ENCODE measurements at places on chromosomes 5 and 9. TPM values are rescaled to one million over a fixed set of nuclear protein-coding genes. Genes with fewer than 3 reads are reported as not detected.

Gene P4HA2
- 30.3 TPM for polyA plus RNA-seq

Gene ACOT12
- polyA plus RNA-seq = 0.27 TPM

Gene MSH3
- polyA plus RNA-seq = 17.5 TPM

Gene ANKRD18B
- polyA plus RNA-seq = 0.42 TPM

Gene OTP
- polyA plus RNA-seq = not detected
